ENCODE measurements at places on chromosomes 12 and 14. TPM values are rescaled to one million over a fixed set of nuclear protein-coding genes. Genes with fewer than 3 reads are reported as not detected.

TAS2R8 gene
- total RNA-seq = not detected

CCDC92 gene
- 13.3 TPM for total RNA-seq

GALNT16 gene
- total RNA-seq = under 0.01 TPM

CD27 gene
- not detected for total RNA-seq

P2RX7 gene
- not detected for total RNA-seq

KLRK1 gene
- total RNA-seq = 0.43 TPM

KLRC1 gene
- 0.39 TPM for total RNA-seq

CD4 gene
- 0.98 TPM for total RNA-seq

EEA1 gene
- 9.2 TPM for total RNA-seq

RPS6KL1 gene
- total RNA-seq = 2.1 TPM

SLC6A15 gene
- total RNA-seq = 3.8 TPM

ST8SIA1 gene
- not detected for total RNA-seq
